ENCODE measurements at places on chromosomes 5 and 9. TPM values are rescaled to one million over a fixed set of nuclear protein-coding genes. Genes with fewer than 3 reads are reported as not detected.

Gene MYMK
- not detected for total RNA-seq

Gene TRPM3
- 0.17 TPM for total RNA-seq

DNA sequence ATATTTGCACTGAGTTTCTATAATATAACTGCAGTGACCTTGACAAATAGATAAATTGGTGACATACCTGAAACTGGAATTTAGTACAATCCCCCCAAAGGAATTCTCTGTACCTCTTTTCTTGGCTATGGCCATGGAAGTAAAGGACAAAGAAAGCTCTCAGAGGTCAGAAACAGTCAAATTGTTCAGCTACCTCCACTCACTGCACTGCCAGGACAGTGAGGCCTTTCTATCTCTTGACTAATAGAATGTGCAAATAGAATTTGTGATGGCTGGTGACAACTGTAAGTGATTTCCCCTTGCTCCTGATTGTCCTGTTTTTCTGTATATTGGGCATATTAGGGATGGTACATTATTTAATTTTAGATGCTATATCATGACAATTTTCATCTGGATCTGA is 67.1 kb downstream of the CCDC192 start:
- no peak overlapping the region for H3K4me3 ChIP-seq
- H3K27ac ChIP-seq = no peak overlapping the region
- DNase-seq = no peak
- no peaks in the 10 kb centered on the region for H3K4me1 ChIP-seq

DNA sequence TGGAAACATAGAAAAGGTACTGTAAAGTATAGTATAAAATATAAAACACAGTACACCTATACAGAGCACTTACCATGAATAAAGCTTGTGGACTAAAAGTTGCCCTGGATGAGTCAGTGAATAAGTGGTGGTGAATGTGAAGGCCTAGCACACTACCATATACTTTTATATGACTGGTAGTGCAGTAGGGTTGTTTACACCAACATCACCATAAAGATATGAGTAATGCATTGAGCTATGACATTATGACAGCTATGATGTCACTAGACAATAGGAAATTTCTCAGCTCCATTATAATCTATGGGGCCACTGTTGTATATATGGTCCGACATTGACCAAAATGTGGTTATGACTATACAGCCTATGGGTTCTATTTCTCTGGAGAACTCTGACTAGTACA is 291.8 kb upstream of the ACTBL2 start:
- H3K36me3 ChIP-seq = no peaks in the 10 kb centered on the region
- H3K4me1 ChIP-seq = no peaks in the 10 kb centered on the region
- no peak overlapping the region for H3K4me3 ChIP-seq

- H3K36me3 ChIP-seq = no peaks in the 10 kb centered on the region
- peak within 1 kb of the TSS; percentile 70 for H3K27ac ChIP-seq
- peak; percentile 68 for DNase-seq
- no peaks in the 10 kb centered on the region for H3K27me3 ChIP-seq
- no peaks in the 10 kb centered on the region for H3K4me1 ChIP-seq
Observed at GRCh38 chr5:157108976-157109375, at the start of gene HAVCR2. Gene HAVCR2, minus strand, starts transcription at chr5:157109044. Its CDS starts 61 bp downstream, at chr5:157108983.

DNA sequence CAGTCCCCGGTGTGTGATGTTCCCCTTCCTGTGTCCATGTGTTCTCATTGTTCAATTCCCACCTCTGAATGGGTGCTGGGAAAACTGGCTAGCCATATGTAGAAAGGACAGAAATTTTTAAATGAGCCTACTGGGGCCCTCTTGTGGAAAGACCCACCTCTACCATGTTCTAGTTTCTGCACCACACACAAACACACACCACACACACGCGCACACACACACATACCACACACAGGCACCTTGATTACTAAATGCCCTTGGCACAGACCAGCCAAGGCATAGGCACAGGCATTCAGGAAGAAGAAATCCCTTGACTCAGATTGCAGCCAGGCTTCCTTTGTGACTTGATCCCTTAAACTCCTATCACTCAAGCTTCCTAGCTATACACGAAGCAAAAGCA is 60.5 kb downstream of the SIL1 start:
- no peak overlapping the region for H3K4me3 ChIP-seq
- no peaks in the 10 kb centered on the region for H3K36me3 ChIP-seq
- DNase-seq = no peak
- H3K27me3 ChIP-seq = no peaks in the 10 kb centered on the region
